Large intestine (tissue), 12 donors: ENCODE measurements at places on chromosomes 2 and 18. TPM values are rescaled to one million over a fixed set of nuclear protein-coding genes. Genes with fewer than 3 reads are reported as not detected.
A peak's percentile ranks its signal among the peaks of the same experiment; 100 is the strongest.

DNA sequence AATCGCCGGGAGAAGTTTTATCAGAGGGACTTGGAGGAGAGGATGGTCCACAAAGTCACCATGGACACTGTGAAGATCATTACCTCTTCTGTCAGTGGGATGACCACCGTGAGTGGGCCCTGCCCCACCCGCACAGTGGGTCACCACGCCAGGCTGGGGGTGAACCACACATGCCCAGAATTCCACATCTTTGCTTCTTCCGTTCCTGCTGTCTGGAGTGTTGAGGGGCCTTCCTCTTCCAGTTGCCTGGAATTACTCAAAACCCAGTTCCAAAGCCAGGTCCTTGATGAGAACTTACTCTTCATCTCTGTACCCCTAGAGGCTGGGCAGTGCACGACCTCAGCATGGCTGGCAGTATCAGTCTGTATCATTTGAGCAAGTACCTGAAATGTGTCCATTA lies 22.1 kb downstream of the MROH2A start:
- H3K4me3 ChIP-seq: no peak overlapping the region
- no peak for DNase-seq
- no peak overlapping the region for H3K27ac ChIP-seq
- H3K36me3 ChIP-seq: no peaks in the 10 kb centered on the region
- H3K27me3 ChIP-seq: no peaks in the 10 kb centered on the region

DNA sequence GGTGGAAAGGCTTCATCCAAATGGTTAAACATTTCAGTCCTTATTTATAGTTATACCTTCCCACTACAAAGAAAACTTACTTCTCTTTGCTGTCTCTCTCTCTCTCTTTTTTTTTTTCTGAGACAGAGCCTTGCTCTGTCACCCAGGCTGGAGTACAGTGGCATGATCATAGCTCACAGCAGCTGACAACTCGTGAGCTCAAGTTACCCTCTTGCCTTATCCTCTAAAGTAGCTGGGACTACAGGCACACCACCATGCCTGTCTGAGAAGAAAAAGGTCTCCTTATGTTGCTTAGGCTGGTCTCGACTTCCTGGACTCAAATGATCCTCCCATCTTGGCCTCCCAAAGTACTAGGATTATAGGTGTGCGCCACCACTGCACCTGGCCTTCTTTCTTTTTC lies 32.3 kb upstream of the OLA1 start:
- no peaks in the 10 kb centered on the region for H3K36me3 ChIP-seq
- peaks cover 5% of the 10 kb centered on the region for H3K27me3 ChIP-seq
- no peak for DNase-seq
- no peaks in the 10 kb centered on the region for H3K4me1 ChIP-seq

DNA sequence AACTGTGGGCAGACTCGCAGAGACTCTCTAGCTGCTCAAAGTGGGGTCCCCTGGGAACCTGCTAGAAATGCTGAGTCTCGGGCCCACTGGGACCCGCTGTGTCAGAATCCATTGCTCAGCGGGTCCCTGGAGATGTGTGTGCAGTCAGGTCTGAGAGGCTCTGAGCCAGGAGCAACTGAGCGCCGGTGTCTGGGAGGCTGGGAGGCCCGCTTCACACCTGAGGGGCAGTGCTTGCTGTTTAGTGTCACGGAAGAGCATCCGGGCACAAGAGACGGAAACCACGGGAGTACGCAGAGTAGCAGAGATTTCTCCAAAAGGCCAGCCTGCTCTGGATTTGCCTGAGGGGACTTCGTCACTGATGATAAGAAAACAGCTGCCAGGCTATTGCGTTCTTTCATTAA lies 70.1 kb downstream of the EDAR start:
- no peak for DNase-seq
- no peak overlapping the region for H3K4me3 ChIP-seq
- no peak overlapping the region for H3K27ac ChIP-seq
- no peaks in the 10 kb centered on the region for H3K27me3 ChIP-seq
- no peaks in the 10 kb centered on the region for H3K36me3 ChIP-seq

GRCh38 chr2:118098307-118099030 lies 10.2 kb downstream of the INSIG2 start:
- no peaks in the 10 kb centered on the region for H3K4me1 ChIP-seq
- no peaks in the 10 kb centered on the region for H3K27me3 ChIP-seq
- no peak overlapping the region for H3K4me3 ChIP-seq
- no peak overlapping the region for H3K27ac ChIP-seq

- no peak for DNase-seq
- H3K27me3 ChIP-seq: no peaks in the 10 kb centered on the region
- no peaks in the 10 kb centered on the region for H3K36me3 ChIP-seq
- H3K4me1 ChIP-seq: no peaks in the 10 kb centered on the region
- no peak overlapping the region for H3K4me3 ChIP-seq
These were observed 508.5 kb downstream of the PID1 start for GRCh38 chr2:228762565-228762964.

- DNase-seq: peak; percentile 24
- H3K4me3 ChIP-seq: no peak overlapping the region
- H3K27ac ChIP-seq: no peak overlapping the region
- no peaks in the 10 kb centered on the region for H3K36me3 ChIP-seq
These were observed 32.6 kb downstream of the MARCHF4 start for GRCh38 chr2:216339456-216340279.

- no peak for DNase-seq
- no peaks in the 10 kb centered on the region for H3K27me3 ChIP-seq
- H3K4me1 ChIP-seq: no peaks in the 10 kb centered on the region
- no peaks in the 10 kb centered on the region for H3K36me3 ChIP-seq
These were observed 67.4 kb upstream of the ACVR1C start for GRCh38 chr2:157696036-157696435.

Gene UNC50
- 57.4 TPM for polyA plus RNA-seq

Gene AAK1
- 18.6 TPM for polyA plus RNA-seq

Gene PROM2
- polyA plus RNA-seq: 2.0 TPM

Gene RGPD4
- 0.01 TPM for polyA plus RNA-seq

Gene NEUROD1
- 29.9 TPM for polyA plus RNA-seq
